ENCODE measurements at places on chromosomes 5 and 9.

DNA sequence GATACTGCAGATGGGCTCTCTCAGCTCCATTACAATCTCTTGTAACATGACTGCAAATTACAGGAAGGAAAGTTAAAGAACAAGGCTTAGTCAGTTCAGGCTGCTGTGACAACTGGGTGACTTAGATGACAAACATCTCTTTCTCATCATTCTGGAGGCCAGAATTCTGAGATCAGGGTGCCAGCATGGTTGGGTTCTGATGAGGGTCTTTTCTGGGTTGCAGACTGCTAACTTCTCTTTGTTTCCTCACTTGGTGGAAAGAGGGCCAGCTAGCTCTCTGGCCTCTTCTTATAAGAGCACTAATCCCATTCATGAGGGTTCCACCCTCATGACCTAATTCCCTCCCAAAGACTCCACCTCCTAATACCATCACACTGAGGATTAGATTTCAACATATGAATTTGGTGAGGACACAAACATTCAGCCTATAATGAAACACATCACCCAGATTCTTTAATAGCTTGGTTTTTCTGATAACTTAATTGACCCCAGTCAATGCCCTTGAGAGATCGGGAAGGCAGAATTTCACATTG lies 73.6 kb upstream of the MAMDC2 start:
- no peak for DNase-seq

DNA sequence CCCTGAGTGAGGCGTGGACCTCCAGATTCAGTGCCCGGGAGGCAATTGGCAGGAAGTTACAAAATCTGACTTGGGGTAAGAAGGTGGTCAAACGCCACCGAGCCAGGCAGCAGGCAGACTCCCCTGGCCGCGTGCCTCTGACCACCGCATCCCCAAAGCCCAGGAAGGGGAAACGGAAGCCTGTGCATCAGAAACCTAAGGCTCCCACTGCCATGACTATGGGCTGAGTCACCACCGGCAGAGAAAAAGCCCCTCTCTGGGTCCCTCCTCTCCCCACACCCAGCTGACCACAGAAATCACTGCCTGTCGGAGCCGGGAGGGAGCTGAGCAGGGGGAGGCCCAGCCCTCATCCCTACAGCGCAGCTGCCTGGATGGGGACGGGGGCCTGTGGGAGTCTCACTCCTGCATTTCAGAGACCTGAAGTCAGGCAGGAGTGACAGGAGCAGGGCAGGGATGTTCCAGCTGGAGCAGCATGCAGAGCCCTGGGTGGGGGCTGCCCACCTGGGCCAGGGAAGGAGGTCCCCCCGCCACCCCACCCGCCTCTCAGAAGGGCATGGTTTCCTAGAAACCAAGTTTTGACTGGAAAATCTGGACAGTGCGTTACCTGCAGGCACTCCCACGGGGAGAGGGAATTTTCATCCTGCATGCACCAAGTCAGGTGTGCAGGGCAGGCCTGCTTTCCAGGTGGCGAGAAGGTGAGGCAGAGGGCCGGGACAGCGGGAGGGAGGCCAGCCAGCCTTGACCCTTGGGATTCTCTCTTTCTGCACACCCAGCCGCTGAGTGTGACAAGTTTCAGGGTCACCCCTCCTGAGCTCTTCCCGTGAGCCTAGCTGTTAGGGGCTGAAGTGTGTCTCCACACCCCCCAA lies 68.2 kb downstream of the LRSAM1 start:
- DNase-seq, result no peak

DNA sequence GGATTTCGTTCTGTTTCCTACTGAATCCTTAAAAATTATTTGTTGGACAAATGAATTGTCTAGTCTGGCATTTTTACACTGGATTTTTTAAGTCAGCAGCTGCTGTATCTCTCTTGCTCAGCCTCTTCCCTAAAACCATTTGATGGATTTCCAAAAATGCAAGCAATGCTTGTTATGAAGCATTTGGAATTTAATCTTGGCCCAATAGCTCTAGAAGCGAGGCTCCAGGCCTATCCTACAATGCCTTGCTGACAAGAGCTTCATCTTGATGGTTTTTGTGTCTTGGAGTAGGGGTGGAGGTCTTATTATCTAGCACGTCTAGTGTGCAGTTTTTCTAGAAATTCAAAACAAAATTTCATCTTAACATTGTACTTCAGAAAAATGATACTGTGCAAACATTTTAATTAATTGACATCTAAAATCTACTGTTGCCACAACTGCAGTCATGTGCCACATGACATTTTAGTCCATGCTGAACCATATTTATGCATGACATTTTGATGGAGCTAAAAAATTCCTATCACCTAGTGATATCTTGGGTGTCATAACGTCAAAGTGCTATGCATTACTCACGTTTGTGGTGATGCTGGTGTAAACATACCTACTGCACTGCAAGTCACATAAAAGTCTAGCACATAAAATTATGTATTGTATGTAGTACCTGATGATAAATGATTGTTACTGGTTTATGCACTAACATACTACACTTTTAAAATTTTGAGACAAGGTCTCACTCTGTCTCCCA lies 5.9 kb upstream of the RAD23B start:
- no peak for DNase-seq

DNA sequence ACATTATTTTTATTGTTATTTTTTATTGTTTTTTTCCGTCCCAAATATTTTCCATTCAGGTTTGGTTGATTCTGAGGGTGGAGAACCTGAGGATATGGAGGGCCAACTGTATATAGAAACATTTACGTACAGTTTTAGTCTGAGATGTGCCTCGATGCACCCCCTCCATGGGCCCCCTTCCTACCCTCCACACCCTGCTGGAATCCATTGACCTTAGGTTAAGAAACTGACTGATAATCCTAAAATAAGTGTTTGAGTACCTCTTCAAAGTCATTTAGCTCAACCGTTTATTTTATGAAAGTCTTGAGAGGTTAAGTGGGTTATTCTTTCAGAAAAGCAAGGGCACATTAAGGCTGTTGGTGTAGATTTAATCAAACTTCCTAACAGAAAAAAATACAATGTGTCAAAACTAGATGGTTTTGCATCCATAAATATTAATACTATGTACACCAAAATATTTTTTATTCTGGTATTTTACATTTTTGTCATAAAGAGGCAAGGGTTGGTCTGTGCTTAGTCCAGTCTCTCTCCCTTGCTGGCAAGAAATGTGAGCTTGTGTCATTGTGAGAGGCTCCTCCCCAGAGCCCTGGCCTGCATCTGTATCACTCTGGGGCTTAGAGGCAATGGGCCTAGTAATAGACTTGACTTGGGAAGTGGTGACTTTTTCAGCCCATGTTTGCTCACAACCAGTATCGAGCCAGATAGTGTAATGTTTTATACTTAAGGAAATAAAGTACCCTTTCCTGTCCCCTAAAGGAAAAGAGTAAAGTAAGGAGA lies 15.7 kb downstream of the MTRR start:
- no peak for DNase-seq

GRCh38 chr5:32625106-32625505 lies 39.7 kb downstream of the SUB1 start:
- no peak for DNase-seq

- DNase-seq, result no peak
Measured at GRCh38 chr5:169185626-169186025, 115.3 kb downstream of the SLIT3 start.

- no peak for DNase-seq
Measured at GRCh38 chr5:77909237-77909636, 133.1 kb upstream of the TBCA start.

GRCh38 chr5:124952079-124952478 lies 205.6 kb upstream of the ZNF608 start:
- DNase-seq, result no peak

Data from tibial nerve (tissue), 4 donors.